ENCODE measurements at places on chromosomes 3 and 15.

DNA sequence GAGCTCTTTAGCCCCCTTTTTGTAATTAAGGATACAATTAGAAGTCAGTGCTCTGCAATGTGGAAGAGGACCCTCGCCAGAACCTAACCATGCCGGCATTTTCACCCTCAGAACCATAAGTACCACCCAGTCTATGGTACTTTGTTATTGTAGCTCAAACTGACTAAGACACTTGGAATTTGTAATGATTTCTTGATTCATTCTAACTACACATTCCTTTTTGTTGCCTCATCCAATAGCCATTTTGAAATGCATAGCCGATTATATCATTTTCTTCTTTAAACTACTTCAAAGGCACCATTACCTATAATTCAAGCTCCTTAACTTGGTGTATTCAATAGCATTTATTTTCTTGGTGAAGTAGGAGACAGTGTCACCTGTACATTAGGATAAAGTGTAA is 61.4 kb downstream of the GLB1 start:
- DNase-seq: no peak

DNA sequence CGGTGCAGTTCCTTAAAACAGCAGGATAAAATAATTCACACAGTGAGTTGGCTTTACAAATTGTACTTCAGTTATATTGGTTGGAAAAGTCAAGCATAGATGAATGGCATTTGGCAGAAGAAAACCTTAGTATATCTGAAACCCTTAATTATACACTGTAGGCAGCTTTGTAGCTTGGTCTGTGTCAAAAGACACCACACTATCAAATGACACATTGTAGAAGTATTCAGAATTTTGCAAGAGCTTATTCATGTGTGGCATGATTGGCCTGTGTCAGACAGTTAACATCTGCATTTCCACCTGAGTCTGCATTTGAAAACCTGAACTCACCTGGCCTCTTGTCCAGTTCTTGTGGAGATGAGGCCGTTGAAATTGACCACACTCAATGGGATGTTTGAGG is 13.8 kb downstream of the TMEM266 start:
- no peak for DNase-seq

- DNase-seq: no peak
Measured at GRCh38 chr3:53056442-53056841, 10.6 kb upstream of the SFMBT1 start.

DNA sequence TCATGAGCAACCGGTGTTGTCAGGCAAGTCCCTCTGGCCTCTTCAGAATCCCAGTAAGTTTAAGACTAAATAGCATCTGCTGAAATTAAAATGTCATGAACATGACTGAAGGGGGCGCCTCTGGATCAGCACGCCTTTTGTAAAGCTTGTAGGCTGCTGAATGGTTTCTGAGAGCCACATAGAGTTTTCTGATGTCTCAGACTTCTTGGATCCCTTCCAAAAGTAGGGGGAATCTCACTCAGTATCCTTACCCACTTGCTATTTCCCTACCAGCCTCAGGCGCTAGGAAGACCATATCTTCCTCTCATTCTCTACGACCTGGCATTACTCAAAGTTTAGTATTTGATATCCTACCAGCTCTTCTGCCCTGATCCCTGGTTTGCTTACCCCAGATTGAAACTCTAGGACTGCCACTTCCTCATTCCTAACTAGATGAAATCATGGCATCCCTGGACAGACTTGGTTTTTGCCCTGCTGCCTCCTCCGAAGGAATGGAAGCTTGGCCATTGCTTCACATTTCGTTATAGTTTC is 62.7 kb upstream of the CD47 start:
- DNase-seq: no peak

GRCh38 chr15:38176155-38176554 is 76.5 kb upstream of the SPRED1 start:
- DNase-seq: no peak

GRCh38 chr3:9916734-9917680 is at the start of gene IL17RC:
Gene IL17RC (plus strand): TSS chr3:9917098. CDS start chr3:9917316, 218 bp downstream.
- no peak for DNase-seq

DNA sequence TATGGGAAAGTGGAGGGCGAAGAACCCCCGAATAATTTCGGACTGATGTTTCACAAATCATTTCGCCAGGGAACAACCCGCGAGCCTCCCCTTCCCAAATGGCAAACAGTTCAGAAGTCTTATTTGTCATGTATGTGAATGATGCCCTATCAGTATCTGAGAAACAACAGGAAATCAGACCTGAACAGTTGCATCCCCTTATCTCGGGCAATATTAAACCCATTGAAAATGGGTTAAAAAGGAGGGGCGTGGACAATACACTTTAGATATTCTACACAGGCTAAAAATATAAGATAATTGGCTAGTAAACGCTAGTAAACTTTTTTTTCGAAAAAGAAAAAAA is 1003.3 kb upstream of the NR2F2 start:
- DNase-seq: no peak

DNA sequence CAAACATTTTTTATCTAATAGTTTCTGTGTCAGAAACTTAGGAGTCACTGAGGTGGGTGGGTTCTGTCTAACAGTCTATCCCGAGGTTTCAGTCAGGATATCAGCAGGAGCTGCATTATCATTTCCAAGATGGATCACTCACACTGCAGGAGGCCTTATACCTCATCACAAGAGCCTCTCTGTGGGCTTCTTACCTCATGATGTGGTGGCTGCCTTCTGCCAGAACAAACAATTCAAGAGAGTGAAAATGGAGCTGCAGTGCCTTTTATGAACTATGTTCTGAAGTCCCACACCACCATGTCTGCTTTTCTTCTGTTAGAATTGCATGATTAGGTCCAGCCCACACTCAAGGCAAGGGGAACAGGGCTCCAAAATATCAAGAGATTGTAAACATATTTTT is 27.9 kb downstream of the RFX7 start:
- no peak for DNase-seq

GRCh38 chr3:13496879-13497278 is 16.8 kb downstream of the HDAC11 start:
- DNase-seq: no peak

DNA sequence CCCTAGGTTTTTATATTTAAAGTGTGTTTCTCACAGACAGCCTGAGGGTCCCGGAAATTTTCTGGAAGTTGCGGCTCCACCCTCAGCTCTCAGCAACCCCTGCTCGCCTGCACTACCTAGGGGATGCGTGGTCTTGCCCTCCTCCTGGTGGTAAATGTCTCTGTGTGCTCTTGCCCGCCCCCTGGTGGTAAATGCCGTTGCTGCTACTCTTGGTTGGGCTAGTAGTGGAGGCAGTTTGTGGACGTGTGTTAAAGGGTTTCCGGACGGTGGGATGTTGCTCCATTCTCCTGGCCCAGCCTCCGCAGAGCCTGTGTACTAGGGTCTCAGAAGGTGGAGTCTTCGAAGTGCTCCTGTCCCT is 27.4 kb downstream of the STOML1 start:
- DNase-seq: peak; percentile 22

DNA sequence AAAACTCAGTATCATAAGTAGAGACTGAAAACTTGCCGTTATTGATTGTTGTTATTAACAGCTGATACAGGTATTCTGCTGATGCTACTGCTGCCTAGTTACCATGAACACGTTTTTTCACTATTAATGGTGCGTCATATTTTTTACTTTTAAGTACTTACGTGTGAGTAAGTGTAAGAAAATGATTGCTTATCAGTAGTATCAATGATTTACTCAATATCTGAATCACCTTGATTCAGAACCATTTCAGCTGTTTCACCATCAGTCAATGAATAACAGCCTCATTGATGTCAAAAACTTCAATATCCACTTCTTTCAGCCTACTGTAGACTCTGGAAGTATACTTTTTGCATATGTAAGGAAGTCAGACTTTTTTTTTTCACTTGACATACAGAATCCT is 4.7 kb downstream of the CCR8 start:
- DNase-seq: no peak

GRCh38 chr3:138455801-138456716 is 21.6 kb downstream of the ESYT3 start:
- no peak for DNase-seq

GRCh38 chr15:80251428-80252120 is 439 bp downstream of the CTXND1 start:
- no peak for DNase-seq

DNA sequence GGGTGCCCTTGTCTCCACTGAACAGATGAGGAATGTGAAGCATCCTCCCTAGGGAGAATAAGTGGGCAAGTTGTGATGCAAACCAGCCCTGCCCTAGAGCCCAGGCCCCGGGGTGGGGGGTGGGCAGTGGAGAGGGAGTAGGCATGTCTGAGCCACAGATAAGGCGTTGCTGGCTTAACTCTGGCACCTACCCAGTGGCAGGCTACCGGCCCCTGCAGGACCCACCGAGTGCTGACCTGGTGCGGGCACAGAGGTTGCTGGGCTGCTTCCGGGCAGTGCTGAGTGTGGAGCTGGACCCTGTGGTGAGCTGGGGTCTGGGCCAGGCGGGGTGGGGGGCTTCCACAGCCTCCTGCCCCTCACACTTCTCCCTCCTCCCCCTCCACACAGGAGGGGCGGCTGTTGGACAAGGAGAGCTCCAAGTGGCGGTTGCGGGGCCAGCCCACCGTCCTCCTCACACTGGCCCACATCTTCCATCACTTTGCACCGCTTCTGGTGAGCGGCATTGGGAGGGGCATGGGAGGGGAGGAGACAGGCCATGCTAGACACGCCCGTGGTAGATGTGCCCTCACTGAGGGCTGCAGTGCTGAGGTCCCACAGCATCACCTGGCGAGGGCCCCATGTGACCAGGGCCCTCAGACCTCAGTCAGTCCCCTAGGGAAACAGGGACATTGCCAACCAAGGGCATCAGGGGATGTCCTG is 10.1 kb downstream of the RNF123 start:
- no peak for DNase-seq

DNA sequence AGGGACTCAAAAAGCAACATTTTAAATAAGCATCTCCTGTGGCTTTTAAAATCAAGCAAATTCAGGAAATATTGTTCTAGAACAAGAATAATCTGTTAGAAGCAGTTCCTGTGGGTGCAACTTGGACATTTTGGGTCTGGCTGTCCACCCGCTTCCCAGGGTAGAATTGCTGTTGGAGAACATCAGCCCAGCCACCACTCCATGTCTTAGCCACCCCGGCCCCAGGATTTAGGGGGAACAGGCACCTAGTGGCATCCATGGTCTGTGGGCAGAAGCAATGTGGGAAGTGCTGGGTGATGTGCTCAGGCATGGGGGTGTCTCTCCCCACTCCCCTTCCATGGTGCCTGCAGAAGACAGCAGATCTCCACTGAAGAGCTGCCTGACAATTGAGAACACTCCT is 162.6 kb downstream of the KLF13 start:
- no peak for DNase-seq
